Hypothalamus (tissue), 51 donors: ENCODE measurements at places on chromosomes 13 and 19.
A peak's percentile ranks its signal among the peaks of the same experiment; 100 is the strongest.

- no peak for DNase-seq
These were observed 772 bp downstream of the PARP4 start for GRCh38 chr13:24511816-24512196.

GRCh38 chr19:49924004-49924880, 4.8 kb upstream of the ATF5 start:
- no peak for DNase-seq

GRCh38 chr19:49393881-49394280, 5.8 kb downstream of the KASH5 start:
- DNase-seq: no peak

GRCh38 chr13:78787190-78787589, 128.2 kb upstream of the OBI1 start:
- no peak for DNase-seq

- DNase-seq: no peak
These were observed 323.6 kb downstream of the DLEU7 start for GRCh38 chr13:50519866-50520265.

DNA sequence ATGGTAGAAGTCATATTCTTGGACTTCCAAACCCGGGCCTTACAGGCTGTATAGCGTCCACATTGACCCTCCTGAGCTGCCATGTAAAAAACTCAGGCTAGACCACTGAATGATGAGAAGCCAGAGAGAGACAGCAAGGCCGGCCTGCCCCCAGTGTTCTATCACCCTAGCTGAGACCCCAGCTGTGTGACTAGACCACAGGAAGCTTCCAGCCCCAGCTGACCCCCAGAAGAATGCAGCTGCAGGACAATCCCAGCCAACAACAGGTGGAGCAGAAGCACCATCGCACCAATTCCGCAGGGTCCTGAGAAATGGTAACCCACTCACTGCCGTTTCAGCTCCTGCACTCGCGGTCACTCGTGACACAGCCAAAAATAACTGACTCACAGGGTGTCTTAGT, 2.9 kb upstream of the ATP11A start:
- no peak for DNase-seq

- no peak for DNase-seq
These were observed 9.7 kb downstream of the EXOC3L2 start for GRCh38 chr19:45235485-45235884.

GRCh38 chr19:13104360-13104847, 1.7 kb upstream of the LYL1 start:
- DNase-seq: peak; percentile 64

GRCh38 chr13:47621931-47622330, 379.1 kb downstream of the SUCLA2 start:
- DNase-seq: no peak

GRCh38 chr13:113052971-113053370, 52.6 kb upstream of the F7 start:
- DNase-seq: no peak

DNA sequence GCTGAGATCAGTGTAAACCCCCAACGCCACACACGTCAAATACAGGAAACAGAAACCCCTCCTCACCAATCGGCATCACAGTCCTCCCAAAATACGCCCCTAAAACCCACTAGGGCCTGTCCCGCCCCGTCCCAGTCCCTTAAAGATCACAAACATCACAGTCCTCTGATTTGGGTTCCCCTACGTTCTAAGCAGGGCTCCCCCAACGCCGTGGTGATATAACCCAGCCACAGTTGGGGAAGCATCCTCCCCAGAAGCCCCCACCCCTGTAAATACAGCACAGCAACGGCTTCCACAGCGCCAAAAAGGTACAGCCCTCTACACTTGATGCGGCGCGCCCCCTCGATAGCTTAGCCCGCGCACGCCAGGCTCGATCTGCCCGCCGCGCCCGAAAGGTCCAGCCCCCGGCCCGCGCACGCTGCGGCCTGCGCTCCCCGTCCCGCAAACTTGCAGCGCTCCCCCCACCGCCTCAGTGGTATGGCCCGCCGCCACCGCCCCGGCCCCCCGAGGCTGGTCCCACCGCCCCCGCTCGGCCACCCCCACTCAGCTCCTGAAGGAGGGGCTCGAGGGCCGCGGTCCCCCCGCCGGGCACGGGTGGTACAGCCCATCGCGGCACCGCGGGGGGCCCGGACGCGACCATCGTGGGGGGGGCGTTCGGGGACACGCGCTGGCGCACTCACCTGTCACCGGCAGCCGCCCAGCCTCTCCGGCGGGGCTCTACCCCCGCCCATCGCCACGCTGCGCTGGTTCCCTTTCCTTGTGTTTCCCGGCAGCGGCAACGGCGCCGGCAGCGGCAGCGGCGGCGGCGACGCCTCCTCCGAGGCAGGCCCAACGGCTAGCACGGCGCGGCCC, at the start of gene AKT2:
TSS of gene AKT2 (minus strand) at position 845 of the 852 bp plus-strand sequence. CDS start 20,078 bp downstream, outside the sequence.
- peak; percentile 77 for DNase-seq

DNA sequence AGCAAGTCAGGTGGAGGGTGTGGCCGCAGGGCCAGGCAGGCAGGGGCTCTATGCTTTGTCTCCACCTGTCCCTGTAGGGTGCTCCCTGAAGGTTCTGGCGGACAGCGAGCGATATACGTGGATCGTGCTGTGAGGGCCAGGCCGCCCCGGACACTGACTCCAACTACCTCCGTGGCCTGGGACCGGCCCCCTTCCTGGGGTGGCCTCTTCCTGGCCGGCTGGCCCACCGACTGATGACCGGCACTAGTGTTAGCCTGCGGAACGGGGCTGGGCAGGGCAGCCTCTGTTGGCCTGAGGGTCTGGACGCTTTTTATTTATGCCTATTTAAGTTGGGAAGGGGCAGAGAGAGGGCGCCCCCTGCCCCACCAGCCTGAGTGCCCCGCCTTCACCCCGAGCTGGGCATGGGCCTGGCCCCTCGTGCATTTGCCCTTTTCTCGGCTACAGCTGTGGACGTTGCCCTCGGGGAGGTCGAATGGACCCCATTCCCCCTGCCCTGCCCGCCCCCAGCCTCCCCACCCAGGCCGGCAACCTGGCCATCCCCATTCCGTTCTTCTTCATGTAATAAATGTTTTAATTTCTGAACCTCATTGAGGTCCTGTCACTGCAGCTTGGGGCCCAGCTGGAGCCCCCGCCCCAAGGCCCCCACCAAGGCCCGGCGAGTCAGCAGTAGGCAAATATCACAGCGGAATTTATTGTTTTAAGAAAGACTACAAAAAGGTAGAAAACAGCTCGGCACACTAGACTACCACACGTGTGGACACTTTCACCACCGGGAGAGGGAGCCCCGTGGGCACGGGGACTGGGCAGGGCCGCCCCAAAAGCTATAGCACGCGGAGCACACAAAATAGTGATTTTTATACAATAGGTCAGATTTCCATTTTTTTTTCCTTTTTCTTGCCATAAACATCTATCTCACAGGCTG, 8.8 kb downstream of the DCAF15 start:
- no peak for DNase-seq

GRCh38 chr13:79722885-79723445, 242.0 kb downstream of the NDFIP2 start:
- no peak for DNase-seq
